ENCODE measurements at places on chromosomes 12 and 14. TPM values are rescaled to one million over a fixed set of nuclear protein-coding genes. Genes with fewer than 3 reads are reported as not detected.

Gene EIF2S3B
- 1.2 TPM for total RNA-seq

Gene FAM222A
- total RNA-seq = 0.62 TPM

Gene FGF23
- total RNA-seq = not detected

Gene RFX4
- total RNA-seq = not detected

Gene KLHL33
- total RNA-seq = 1.2 TPM

Gene VWF
- 366 TPM for total RNA-seq

Gene OAS1
- 17.3 TPM for total RNA-seq

Gene FSCB
- not detected for total RNA-seq

Gene C1S
- total RNA-seq = 986 TPM

Gene CABP1
- total RNA-seq = 3.3 TPM

Gene GPR84
- total RNA-seq = 1.6 TPM

Gene NEUROD4
- not detected for total RNA-seq

Gene FAM186B
- total RNA-seq = 0.14 TPM
